ENCODE measurements at places on chromosomes 3 and 15.
A peak's percentile ranks its signal among the peaks of the same experiment; 100 is the strongest.

- no peak for DNase-seq
Measured at GRCh38 chr3:36751326-36751725, 13.0 kb downstream of the DCLK3 start.

GRCh38 chr15:58221591-58222241 lies 83.5 kb downstream of the AQP9 start:
- peak; percentile 30 for DNase-seq

GRCh38 chr15:25176991-25177954 lies 222.5 kb downstream of the SNRPN start:
- DNase-seq, result no peak

DNA sequence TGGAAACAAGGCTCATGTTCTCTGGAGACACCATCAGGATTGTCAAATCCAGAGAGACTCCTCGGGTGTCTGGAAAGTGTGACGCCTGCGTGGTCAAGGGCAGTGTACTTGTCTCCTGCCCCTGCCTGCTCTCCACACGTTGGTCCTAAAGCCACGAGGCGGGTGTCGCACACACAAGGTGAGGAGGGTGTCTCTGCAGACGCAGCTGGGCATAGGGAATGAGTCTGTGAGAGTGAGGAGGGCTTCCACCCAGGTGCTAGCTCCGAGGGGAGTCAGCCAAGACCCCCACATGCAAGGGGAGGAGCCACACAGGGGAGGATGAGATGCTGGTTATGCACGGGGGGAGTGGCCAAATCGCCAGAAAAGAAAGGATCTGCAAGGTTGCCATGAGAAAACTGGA lies 27.9 kb upstream of the OCA2 start:
- DNase-seq, result no peak

- DNase-seq, result no peak
Measured at GRCh38 chr3:149042789-149043386, 43.4 kb downstream of the HLTF start.

DNA sequence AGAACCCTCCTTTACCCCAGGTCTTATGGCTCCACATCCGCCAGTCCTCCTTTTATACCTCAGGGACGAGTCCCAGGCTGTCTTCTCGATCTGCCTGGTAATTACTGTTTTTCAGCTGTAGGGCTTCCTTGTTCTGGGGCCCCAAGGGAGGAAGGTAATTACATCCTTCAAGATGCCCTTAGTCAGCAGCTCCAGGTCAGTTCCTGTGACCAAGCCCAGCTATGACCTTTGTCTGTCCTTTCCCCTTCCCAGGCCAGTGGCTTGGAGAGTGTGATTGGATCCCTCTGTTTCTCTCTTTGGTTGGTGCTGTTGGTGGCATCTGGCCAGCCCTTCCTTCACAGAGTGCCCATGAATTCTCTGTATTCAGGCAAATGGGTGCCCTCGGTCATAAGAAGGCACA lies 92.6 kb downstream of the AAGAB start:
- DNase-seq, result no peak
